ENCODE measurements at places on chromosomes 12 and 14.

GRCh38 chr12:92765871-92766270 lies 63.1 kb downstream of the PLEKHG7 start:
- DNase-seq: no peak
- no peaks in the 10 kb centered on the region for H3K27me3 ChIP-seq
- H3K4me3 ChIP-seq: no peak overlapping the region
- no peaks in the 10 kb centered on the region for H3K4me1 ChIP-seq
- no peaks in the 10 kb centered on the region for H3K36me3 ChIP-seq

GRCh38 chr14:90521084-90521929 lies 124.5 kb downstream of the CALM1 start:
- peaks cover 40% of the 10 kb centered on the region for H3K4me1 ChIP-seq
- H3K27me3 ChIP-seq: no peaks in the 10 kb centered on the region
- H3K27ac ChIP-seq: no peak overlapping the region
- no peak overlapping the region for H3K4me3 ChIP-seq
- H3K36me3 ChIP-seq: no peaks in the 10 kb centered on the region

GRCh38 chr14:26190646-26191045 lies 407.2 kb downstream of the NOVA1 start:
- H3K4me1 ChIP-seq: no peaks in the 10 kb centered on the region
- no peak for DNase-seq
- H3K36me3 ChIP-seq: no peaks in the 10 kb centered on the region
- no peak overlapping the region for H3K4me3 ChIP-seq
- no peaks in the 10 kb centered on the region for H3K27me3 ChIP-seq

DNA sequence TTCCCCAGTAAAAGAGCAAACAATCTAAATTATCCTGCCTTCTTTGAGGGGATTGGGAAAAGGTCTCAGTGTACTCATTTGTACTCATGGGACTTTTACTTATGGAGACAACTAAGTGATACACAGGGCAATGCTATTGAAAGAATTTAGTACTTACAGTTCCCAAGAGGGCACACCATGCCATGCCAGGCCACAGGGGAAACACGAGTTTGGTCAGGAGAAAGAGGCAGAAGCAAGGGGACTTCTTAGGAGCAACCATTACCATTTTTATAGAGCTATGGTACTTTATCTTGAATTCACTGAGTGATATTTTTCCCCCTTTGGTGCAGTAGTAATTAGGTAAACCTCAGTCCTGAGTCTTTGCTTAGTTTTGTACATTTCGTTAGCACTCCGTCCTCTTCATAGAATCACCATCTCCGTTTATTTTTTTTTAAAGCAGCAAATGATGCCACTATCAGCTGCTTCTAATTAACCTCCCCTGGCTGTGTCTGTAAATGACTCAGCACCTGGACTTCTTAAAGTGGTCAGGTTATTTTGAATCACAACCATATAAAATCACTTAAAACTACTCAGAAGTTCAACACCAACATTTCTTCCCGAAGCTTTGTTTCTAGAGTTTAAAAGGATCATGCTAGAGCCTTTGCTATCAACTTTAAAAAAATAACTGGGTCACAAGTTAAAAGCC lies 5.9 kb upstream of the WASHC3 start:
- H3K36me3 ChIP-seq: no peaks in the 10 kb centered on the region
- no peaks in the 10 kb centered on the region for H3K27me3 ChIP-seq
- no peaks in the 10 kb centered on the region for H3K4me1 ChIP-seq
- H3K4me3 ChIP-seq: no peak overlapping the region

DNA sequence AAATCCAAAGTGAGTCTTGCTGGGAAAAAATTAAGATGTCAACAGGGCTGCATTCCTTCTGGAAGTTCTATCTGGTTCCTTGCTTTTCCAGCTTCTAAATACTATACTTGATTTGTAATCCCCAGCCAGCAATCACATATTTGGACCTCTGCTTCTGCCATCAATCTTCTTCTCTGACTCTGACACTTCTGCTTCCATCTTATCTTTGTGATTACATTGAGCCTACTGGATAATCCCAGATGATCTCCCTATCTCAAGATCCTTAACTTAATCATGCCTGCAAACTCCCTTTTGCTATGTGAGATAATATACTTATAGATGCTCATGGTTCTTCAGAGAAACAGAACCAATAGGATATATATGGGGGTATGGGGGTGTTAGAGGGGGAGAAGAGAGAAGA lies 49.9 kb upstream of the ZDHHC17 start:
- no peak overlapping the region for H3K4me3 ChIP-seq
- H3K36me3 ChIP-seq: no peaks in the 10 kb centered on the region
- DNase-seq: no peak
- H3K4me1 ChIP-seq: no peaks in the 10 kb centered on the region
- no peak overlapping the region for H3K27ac ChIP-seq

DNA sequence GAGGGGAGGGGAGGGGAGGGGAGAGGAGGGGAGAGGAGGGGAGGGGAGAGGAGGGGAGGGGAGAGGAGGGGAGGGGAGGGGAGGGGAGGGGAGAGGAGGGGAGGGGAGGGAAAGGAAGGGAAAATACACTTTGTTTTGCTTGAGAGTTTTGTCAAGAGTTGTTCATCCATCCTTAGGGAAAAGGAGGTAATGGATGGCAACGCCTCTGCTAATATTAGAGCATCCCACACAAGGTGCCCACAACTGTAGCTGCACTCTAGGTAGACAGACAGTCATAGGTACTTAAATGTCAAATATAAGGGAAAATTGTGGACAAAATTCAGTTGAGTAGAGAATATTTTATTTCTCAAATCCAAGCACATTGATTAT lies 2.5 kb upstream of the SSH1 start:
- no peak overlapping the region for H3K27ac ChIP-seq
- H3K27me3 ChIP-seq: peaks cover 11% of the 10 kb centered on the region
- H3K4me3 ChIP-seq: no peak overlapping the region
- no peaks in the 10 kb centered on the region for H3K36me3 ChIP-seq

GRCh38 chr12:50488801-50489200 lies 16.0 kb upstream of the DIP2B start:
- H3K27ac ChIP-seq: no peak overlapping the region
- no peaks in the 10 kb centered on the region for H3K27me3 ChIP-seq
- no peaks in the 10 kb centered on the region for H3K4me1 ChIP-seq
- H3K36me3 ChIP-seq: no peaks in the 10 kb centered on the region
- no peak for DNase-seq

GRCh38 chr14:92906823-92907222 lies 16.1 kb upstream of the CHGA start:
- H3K4me3 ChIP-seq: no peak overlapping the region
- H3K4me1 ChIP-seq: no peaks in the 10 kb centered on the region
- no peak for DNase-seq

GRCh38 chr12:6373022-6373787 lies 2.2 kb downstream of the SCNN1A start:
- peak overlapping the region; percentile 48 for H3K27ac ChIP-seq
- H3K36me3 ChIP-seq: no peaks in the 10 kb centered on the region
- H3K4me1 ChIP-seq: peaks cover 63% of the 10 kb centered on the region
- no peaks in the 10 kb centered on the region for H3K27me3 ChIP-seq
- DNase-seq: peak; percentile 50
- no peak overlapping the region for H3K4me3 ChIP-seq

- H3K4me3 ChIP-seq: no peak overlapping the region
- no peak overlapping the region for H3K27ac ChIP-seq
- H3K36me3 ChIP-seq: no peaks in the 10 kb centered on the region
- DNase-seq: no peak
Observed at GRCh38 chr14:36773136-36773540, 111.5 kb downstream of the PAX9 start.

GRCh38 chr12:126069549-126070165 lies 1004.4 kb downstream of the AACS start:
- no peaks in the 10 kb centered on the region for H3K27me3 ChIP-seq
- H3K4me1 ChIP-seq: no peaks in the 10 kb centered on the region
- DNase-seq: peak; percentile 20
- H3K27ac ChIP-seq: no peak overlapping the region
- no peak overlapping the region for H3K4me3 ChIP-seq

GRCh38 chr12:10215436-10215835 lies 2.8 kb downstream of the GABARAPL1 start:
- no peak for DNase-seq
- no peaks in the 10 kb centered on the region for H3K27me3 ChIP-seq
- no peak overlapping the region for H3K4me3 ChIP-seq
- peaks cover 12% of the 10 kb centered on the region for H3K4me1 ChIP-seq
- H3K36me3 ChIP-seq: peaks cover 18% of the 10 kb centered on the region

- no peak overlapping the region for H3K27ac ChIP-seq
- no peak for DNase-seq
Observed at GRCh38 chr12:11477110-11477509, 81.7 kb upstream of the PRB2 start.

DNA sequence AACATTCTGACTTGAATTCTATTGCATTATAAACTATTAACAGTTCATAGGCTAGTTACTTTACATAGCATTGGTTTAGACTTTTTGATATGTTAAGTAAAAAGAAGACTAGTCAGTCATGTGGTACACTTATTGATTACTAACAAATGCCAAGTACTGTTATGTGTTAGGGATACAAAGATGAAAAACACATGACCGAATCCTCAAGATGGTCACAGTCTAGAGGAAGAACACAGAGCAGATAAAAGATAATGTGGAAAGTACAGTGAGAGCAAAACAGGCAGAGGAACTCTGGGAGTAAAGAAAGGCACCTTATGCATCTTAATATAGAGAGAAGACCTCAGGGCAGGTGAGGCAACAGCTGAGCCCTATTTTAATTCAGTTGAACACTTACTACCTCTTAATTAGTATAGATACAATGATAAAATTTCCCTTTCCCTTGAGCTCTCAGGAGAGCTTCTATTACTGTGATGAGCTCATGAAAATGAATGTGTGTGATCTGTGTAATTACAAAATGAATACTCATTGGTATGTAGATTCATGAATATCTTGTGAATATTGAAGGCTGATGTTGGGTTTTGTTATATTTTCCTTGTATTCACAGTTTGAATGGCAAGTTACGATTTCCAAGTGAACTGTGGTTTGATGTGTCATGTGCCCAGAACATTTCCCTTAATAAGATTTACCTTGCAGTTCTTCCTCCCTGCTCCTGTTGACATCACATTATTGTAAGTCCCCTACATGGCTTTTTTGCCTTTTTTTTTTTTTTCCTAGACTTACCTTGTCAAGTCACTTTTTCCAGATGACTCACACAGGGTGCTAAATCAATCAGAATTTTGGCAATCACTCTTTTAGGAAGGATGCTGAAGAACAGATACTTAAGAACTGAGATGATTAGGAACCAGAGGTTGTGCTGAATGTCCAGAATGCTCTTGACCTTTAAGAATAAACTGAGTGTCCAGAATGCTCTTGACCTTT lies 29.5 kb upstream of the MSRB3 start:
- no peaks in the 10 kb centered on the region for H3K4me1 ChIP-seq
- no peak overlapping the region for H3K4me3 ChIP-seq
- peaks cover 17% of the 10 kb centered on the region for H3K36me3 ChIP-seq
- no peak for DNase-seq
- no peaks in the 10 kb centered on the region for H3K27me3 ChIP-seq

- H3K4me3 ChIP-seq: no peak overlapping the region
- no peak overlapping the region for H3K27ac ChIP-seq
- H3K36me3 ChIP-seq: peaks cover 2% of the 10 kb centered on the region
- DNase-seq: peak; percentile 87
- peaks cover 44% of the 10 kb centered on the region for H3K4me1 ChIP-seq
Observed at GRCh38 chr12:124543052-124543589, 24.3 kb downstream of the NCOR2 start.

- DNase-seq: no peak
- no peak overlapping the region for H3K4me3 ChIP-seq
- peak overlapping the region; percentile 8 for H3K27ac ChIP-seq
- peaks cover 3% of the 10 kb centered on the region for H3K36me3 ChIP-seq
- no peaks in the 10 kb centered on the region for H3K27me3 ChIP-seq
Observed at GRCh38 chr12:25207411-25207810, 12.4 kb downstream of the ETFRF1 start.

DNA sequence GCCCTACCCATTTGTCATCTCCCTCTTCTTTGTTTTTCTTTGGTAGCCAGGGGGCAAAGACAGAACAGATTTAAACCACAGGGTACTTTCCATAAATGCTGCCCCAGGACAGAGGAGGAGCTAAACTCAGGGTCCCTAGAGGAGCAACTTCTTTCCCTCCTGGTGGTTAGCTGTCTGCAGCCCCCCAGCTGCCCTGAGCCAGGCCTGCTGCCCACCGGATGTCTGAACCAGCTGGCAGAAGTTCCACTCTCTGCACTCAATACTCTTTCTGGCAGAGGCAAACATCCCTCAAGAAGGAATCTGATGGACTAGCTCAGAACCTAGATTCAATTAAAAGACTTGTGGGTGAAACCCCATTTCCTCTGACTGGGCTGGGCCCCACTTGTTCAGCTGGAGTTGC lies 10.7 kb downstream of the VDR start:
- no peaks in the 10 kb centered on the region for H3K36me3 ChIP-seq
- H3K27me3 ChIP-seq: no peaks in the 10 kb centered on the region
- no peak for DNase-seq
- no peak overlapping the region for H3K27ac ChIP-seq
- H3K4me3 ChIP-seq: no peak overlapping the region

DNA sequence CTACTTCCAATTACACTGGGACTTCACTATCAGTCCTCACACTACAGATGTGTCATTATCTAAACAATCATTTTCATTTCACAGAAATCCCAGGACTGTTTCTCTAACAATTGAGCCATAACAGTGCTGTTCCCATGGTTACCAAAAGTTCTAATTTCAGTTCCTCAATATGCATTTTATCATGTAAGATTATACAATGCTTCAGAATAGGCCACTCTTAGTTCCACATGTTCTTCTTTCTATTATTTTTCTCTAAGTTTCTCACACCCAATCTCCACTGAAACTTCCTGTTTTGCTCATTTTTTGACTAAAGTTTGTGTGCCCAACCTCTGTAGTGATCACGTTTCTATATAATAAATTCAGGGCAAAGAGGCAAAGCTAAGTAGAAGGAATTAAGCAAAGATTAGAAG lies 185.8 kb downstream of the DUSP6 start:
- no peak for DNase-seq
- no peak overlapping the region for H3K4me3 ChIP-seq
- peaks cover 22% of the 10 kb centered on the region for H3K4me1 ChIP-seq

GRCh38 chr14:49016381-49016780 lies 569.8 kb downstream of the RPS29 start:
- no peak overlapping the region for H3K27ac ChIP-seq
- no peaks in the 10 kb centered on the region for H3K4me1 ChIP-seq
- no peak overlapping the region for H3K4me3 ChIP-seq
- no peaks in the 10 kb centered on the region for H3K36me3 ChIP-seq
- H3K27me3 ChIP-seq: no peaks in the 10 kb centered on the region

DNA sequence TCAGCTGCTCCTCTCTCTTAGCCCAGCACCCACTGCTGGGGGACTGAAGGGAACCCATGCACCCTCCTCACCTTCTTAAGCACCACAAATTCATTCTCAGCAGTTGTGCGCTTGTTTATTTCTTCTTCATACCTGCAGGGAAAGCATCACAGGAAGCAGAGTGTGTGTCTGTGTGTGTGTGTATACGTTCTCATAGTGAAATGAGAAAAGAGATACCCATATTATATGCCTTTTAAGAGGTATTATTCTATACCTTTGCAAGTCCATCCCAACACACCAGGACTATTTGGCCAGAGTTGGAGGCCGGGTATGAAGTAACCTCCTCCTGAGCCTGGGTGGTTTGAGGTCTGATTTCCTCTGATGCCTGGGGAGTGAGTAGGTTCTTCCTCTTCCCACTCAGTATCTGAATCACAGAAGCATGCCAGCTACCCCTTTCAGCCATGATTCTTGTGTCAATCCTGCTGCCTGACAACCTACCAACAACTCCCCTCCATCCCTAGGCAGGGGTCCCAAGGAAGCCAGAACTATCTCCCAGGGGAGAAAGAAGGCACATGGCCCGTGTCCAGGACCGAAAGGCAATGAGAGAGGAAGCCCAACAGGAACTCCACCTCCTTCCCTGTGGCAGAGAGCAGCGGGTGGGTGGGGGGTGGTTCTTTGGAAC lies 3.0 kb downstream of the KRT73 start:
- H3K27ac ChIP-seq: no peak overlapping the region
- no peaks in the 10 kb centered on the region for H3K36me3 ChIP-seq
- peaks cover 21% of the 10 kb centered on the region for H3K27me3 ChIP-seq
- no peak for DNase-seq
- no peaks in the 10 kb centered on the region for H3K4me1 ChIP-seq

Data from large intestine (tissue), 12 donors.